ENCODE measurements at places on chromosomes 12 and 14.

- DNase-seq: no peak
Measured at GRCh38 chr12:72658615-72659014, 386.4 kb downstream of the TRHDE start.

DNA sequence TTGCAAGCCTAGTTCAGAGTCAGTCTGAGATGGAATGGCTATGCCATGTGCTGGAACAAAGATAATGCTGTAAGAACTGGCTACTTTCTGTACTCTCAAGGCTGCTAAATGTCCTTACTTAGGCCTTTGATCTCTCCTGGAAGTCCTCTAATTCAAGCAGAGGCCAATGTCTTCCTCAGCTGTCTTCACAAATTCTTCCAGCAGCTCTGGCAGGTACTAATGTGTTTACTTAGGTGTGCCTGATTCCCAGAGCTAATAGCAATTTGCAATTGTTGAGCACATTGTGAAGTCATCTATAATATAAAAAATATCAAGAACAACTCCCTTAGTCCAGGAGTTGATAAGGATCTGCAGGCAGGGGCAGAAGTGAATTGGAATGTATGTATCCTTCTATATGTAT lies 3.8 kb upstream of the MYF5 start:
- no peak for DNase-seq

GRCh38 chr12:109191621-109192250 lies 75.3 kb downstream of the ACACB start:
- no peak for DNase-seq

DNA sequence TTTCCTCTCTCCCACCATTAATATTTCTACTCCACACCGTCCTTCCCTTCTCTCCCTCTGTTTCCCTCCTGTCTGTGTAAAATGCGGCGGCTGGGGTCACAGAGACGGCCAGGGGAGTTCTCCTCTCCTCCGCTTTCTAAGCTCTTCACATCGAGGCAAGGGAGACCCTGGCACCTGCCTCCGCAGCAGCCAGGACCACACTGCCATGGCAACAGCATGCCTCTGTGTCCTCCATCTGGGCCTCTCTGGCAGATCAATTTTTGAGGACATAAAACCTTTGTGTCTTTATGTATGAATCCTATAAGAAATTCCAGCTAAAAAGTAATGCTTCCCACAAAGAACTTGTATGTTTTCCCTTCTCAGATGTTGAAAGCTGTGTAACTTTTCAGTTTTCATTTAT lies 41.4 kb downstream of the DYRK4 start:
- no peak for DNase-seq

- DNase-seq: no peak
Measured at GRCh38 chr12:128076188-128076587, 190.8 kb upstream of the TMEM132C start.

GRCh38 chr14:55313480-55313879 lies 42.3 kb downstream of the FBXO34 start:
- peak; percentile 24 for DNase-seq

- no peak for DNase-seq
Measured at GRCh38 chr12:94182986-94183707, 34.8 kb downstream of the PLXNC1 start.

GRCh38 chr14:32702088-32702487 lies 236.6 kb upstream of the NPAS3 start:
- DNase-seq: no peak

GRCh38 chr14:92613008-92613658 lies 99.6 kb downstream of the RIN3 start:
- DNase-seq: peak; percentile 54

DNA sequence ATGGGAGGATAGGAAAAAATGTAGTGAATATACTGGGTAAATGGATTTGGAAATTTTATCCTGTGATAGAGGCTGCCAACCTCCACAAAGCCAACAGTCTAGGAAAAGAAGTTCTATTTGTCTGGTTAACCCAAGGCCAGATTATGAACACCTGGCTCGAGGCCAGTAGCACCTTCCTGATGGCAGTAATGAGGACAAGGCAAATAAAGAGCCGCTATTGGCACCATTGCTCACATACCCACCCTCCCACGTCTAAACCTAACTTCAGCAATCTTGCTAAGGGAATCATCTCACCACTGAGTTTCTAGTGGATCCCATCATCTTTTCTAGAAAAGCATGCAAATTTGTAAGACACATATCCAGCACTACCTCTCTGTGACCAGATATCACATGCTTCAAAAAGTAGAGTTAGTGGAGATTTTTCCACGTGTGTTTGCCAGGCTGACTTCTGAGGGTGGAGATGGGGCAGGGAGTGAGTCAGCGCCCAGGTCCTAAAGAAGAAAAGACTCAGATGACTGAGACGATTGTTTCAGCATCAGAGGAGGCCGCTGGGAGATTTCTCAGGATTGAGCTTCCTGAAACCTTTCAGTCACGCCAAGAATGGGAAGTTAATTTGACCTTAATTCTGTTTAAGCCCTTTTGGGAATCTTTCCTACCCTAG lies 362.9 kb downstream of the EMP1 start:
- DNase-seq: no peak

DNA sequence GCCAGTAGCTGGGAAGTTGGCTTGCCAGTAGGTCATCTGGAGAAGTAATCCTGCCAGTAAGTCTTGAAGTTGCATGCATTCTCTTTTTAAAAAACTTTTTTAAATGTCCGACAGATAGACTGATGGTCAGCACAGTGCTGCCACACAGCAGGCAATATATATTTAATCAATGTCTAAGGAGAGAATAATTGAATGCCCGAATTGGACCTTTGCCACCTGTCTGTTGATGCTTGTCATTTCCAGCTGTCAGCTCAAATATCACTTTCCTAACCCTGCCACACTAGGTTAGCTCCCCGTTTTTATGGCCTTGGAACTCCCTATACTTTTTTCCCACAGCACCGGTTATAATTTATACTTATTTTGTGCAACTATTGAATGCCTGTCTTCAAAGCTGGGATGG lies 2.1 kb upstream of the SLC15A4 start:
- DNase-seq: no peak

GRCh38 chr12:65546528-65546927 lies 268.0 kb downstream of the MSRB3 start:
- DNase-seq: no peak

- peak; percentile 67 for DNase-seq
Measured at GRCh38 chr12:32305163-32305562, 94.2 kb upstream of the FGD4 start.

- no peak for DNase-seq
Measured at GRCh38 chr12:19704966-19705365, 265.7 kb downstream of the AEBP2 start.

- no peak for DNase-seq
Measured at GRCh38 chr14:99758121-99758821, 34.9 kb upstream of the EML1 start.

DNA sequence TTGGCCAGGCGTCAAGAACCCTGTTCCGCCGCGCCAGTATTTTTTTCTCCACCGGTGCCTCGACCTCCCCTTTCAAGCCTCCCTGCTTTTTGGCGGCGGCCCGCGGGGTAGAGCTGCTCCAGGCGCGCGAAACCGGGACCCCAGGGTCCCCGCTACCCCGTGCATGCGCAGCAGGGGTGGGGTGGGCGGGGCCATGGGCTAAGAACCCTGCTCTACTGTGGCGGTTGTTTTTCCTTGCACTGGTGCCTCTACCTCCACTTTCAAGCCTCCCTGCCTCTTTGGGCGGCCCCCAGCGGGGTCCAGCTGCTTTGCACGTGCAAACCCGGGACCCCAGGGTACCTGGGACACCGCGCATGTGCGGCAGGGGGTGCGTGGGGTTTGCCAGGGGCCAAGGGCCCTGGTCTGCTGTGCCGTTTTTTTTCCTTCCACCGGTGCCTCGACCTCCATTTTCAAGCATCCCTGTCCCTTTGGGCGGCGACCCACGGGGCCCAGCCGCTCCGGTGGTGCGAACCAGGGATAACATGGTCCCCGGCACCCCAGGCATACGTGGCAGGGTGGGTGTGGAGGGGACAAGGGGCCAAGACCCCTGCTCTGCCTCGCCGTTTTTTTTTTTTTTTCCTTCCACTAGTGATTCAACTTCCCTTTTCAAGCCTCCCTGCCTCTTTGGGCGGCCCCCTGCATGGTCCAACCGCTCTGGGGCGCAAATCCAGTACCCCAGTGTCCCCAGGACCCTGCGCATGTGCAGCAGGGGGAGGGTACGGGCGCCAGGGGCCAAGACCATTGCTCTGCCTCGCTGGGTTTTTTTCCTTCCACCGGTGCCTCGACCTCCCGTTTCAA lies 326.8 kb downstream of the ALG10 start:
- DNase-seq: no peak

- no peak for DNase-seq
Measured at GRCh38 chr14:99879401-99880295, 86.4 kb downstream of the EML1 start.
